BE2C (cell line): ENCODE measurements at places on chromosomes 11 and 22.

- peak; percentile 44 for DNase-seq
Observed at GRCh38 chr11:2839395-2839943, 46.1 kb downstream of the CDKN1C start.

DNA sequence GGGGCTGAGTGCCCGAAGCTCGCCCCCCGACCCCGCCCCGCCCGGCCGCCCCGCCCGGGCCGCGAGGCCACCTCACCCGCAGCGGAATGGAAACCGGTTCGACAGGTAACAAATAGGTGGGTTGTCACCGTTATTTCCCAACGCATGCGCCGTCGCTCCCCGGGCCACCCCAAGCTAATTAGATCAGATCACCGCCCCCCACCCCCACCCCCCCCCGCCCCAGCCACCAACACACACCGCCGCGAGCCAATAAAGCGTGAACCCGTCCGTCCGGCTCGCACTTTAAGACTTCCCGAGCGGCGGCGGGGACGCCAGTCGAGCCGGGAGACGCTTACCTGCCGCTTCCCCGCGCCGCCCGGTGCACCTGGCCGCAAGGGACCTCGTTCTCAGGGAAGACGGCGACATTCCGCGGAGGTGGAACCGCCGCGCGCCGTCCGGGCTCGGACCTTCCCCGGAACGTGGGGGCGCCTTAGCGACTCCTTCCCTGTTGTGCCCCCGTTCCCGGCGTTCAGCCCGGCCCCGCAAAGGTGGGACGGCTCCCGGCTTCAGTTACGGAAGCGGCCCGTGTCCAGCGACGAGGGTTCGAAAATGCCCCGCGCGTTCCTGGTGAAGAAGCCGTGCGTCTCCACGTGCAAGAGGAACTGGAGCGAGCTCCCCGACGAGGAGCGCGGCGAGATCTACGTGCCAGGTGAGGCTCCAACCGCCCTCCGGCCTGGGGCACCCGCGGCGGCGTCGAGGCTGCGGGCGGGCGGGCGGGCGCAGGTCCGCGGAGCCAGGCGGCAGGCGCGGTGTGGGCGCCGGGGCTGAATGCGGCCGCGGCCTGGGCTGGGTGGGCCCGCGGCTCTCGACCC is at the start of gene OVOL1:
Gene OVOL1 (plus strand): TSS at position 278 of the 851 bp plus-strand sequence. CDS start 311 bp downstream, at position 589.
- no peak for DNase-seq

DNA sequence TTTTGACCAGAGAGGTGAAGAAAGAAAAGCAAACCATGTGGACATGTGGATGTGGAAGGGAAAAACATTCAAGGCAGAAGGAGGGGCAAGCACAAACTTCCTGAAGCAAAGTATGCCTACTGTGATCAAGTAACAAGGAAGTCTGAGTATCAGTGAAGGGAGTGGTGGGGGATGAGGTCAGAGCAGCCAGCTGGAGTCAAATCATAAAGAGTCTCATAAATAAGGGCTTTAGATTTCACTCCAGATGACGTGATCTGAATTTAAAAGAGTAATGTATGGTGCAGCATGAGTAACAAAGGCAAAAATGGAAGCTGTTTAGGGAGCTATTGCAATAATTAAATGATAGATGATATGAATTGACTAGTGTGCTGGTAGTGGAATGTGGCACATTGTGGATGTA is 665.4 kb upstream of the CCDC90B start:
- no peak for DNase-seq

DNA sequence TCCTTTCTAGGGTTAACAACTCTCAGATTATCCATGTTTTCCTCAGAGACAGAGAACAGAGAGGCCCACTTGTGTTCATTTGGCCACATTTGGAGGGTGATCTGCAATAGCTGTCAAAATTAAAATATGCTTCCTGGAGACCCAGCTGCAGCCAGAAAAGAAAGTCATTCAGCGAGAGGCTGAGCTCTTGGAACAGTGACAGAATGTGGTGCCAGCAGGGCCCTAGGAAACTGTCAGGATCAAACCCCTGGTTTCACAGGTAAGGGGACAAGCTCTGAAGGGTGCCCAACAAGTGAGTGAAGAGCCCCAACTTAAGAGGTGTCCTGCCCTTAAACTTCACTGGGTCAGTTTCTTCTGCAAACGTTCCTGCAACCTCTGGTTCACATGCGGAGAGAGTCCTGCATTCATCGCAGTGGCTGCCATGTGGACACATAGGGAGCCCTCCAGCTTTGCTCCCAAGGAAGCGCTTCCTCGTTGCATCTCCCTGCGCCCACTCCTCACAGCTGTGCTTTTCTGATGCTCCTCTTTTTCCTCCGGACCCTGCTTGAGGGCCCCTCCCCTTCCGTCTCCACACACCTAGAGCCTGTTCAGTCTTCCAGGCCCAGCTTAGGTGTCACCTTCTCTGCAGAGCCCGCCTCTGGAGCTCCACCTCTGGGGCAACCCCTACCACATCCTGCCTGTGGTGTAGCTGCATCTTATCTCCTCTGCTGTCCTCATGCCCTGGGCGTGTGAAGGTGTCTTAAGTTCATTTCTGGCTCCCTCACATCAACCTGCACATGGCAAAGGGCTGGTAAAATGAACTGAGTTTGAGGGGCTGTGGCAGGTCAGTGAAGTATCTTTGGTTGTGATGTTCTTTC is 3.9 kb downstream of the UCP3 start:
- DNase-seq = no peak

GRCh38 chr11:44507491-44507890 is 58.0 kb upstream of the CD82 start:
- DNase-seq = no peak

GRCh38 chr11:93542811-93543229 is 371 bp downstream of the SMCO4 start:
- no peak for DNase-seq

- peak; percentile 88 for DNase-seq
Observed at GRCh38 chr11:68841718-68842426, at the start of gene CPT1A. Gene CPT1A (minus strand): TSS chr11:68841916. CDS start chr11:68815474, 26,442 bp downstream.
